Activated CD4-positive, alpha-beta memory T cell treated with anti-CD3 and anti-CD28 coated beads, Interleukin-2, amount 10 ng/mL, durations not matched to agents 7 days and 5 days (primary cell): ENCODE measurements at places on chromosomes 5 and 9. TPM values are rescaled to one million over a fixed set of nuclear protein-coding genes. Genes with fewer than 3 reads are reported as not detected.

Gene FRMPD1
- not detected for total RNA-seq

Gene SLC31A2
- 3.6 TPM for total RNA-seq

Gene PKD2L2
- total RNA-seq = not detected

GRCh38 chr5:52898961-52899680, 90.0 kb upstream of the ITGA2 start:
- H3K27ac ChIP-seq = no peak overlapping the region
- no peak overlapping the region for H3K4me3 ChIP-seq
- no peaks in the 10 kb centered on the region for H3K4me1 ChIP-seq
- DNase-seq = no peak
- H3K36me3 ChIP-seq = peaks cover 2% of the 10 kb centered on the region
- H3K27me3 ChIP-seq = peaks cover 8% of the 10 kb centered on the region

Gene SOX30
- total RNA-seq = 0.18 TPM

Gene DND1
- 2.2 TPM for total RNA-seq

Gene SPATA31E1
- total RNA-seq = not detected

Gene STPG3
- not detected for total RNA-seq

GRCh38 chr9:92947268-92948037, at the start of gene FGD3:
Gene FGD3 (plus strand): TSS chr9:92947523. CDS start chr9:92976257, 28,734 bp downstream.
- peak; percentile 42 for DNase-seq
- peaks cover 4% of the 10 kb centered on the region for H3K36me3 ChIP-seq

DNA sequence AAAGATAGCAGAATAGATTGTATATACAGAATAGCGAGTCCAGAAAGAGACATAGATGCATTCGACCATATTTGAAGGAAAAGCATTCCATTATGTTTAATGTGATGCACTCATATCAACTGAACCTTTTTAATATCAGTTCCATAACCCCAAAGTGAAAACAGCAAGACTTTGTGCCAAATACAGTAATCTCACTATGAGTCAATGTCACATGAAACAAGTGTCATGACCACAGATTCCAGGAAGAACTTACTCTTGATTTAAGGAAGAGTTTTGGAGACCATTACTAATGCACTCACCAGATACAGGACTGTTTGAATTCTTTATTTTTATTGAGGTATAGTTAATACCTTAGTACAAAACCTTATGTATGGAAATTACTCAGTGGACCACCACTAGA, 220.5 kb downstream of the SH3GL2 start:
- no peaks in the 10 kb centered on the region for H3K4me1 ChIP-seq
- no peak overlapping the region for H3K27ac ChIP-seq
- no peak overlapping the region for H3K4me3 ChIP-seq
- H3K27me3 ChIP-seq = no peaks in the 10 kb centered on the region
- no peaks in the 10 kb centered on the region for H3K36me3 ChIP-seq

DNA sequence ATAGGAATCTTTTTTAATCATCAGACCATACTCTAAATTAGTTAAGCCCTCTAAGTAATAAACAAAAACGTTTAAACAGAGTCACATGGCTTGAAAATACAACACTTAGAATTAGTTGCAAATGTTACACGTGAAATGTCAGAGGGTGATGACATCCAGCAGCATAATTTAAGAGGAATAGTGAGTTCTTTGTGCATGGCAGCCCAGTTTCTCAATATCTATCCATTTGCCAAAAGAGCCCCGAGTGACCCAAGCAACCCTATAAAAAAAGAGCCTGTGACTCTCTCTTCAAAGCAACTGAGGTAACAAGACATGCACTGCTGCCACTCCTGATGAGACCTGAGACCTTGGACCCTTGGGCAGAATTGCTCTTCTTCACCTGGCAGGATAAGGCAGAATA, 96.9 kb upstream of the RASA1 start:
- no peaks in the 10 kb centered on the region for H3K4me1 ChIP-seq
- H3K27me3 ChIP-seq = no peaks in the 10 kb centered on the region
- DNase-seq = no peak
- H3K27ac ChIP-seq = no peak overlapping the region

Gene C5orf58
- not detected for total RNA-seq

- H3K27ac ChIP-seq = no peak overlapping the region
- no peaks in the 10 kb centered on the region for H3K36me3 ChIP-seq
- DNase-seq = no peak
- H3K4me1 ChIP-seq = no peaks in the 10 kb centered on the region
Measured at GRCh38 chr5:1202026-1202797, 817 bp downstream of the SLC6A19 start.

DNA sequence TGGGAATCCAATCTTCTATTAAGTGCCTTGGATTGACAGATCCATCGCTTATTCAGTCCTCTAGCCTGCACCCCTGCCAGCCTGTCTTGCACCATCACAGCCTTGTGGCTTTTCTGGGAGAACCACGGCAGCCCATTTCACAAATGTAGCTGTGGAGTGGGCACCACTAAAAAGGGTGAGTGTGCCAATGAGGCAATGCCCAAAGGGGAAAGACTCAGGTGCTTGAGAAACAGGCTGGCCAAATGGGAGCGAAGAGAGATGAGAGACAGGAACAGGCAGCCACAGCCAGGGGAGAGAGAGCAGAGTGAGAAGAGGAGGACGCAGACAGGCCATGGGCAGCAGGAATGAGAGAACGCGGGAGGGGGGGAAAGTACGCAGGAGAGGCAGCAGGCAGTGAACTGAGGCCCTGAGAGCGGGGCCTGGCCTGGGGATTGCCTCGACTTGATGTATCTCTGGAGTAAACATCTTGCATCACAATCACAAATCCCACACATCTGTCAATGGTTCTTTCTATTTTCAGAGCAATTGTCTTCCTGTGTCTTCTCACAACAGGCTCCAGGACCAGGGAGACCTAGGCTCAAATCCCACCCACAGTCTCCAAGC, 173.1 kb downstream of the SYK start:
- H3K4me1 ChIP-seq = peaks cover 6% of the 10 kb centered on the region
- DNase-seq = no peak
- H3K4me3 ChIP-seq = no peak overlapping the region
- H3K27me3 ChIP-seq = peaks cover 12% of the 10 kb centered on the region

- H3K36me3 ChIP-seq = no peaks in the 10 kb centered on the region
- peaks cover 2% of the 10 kb centered on the region for H3K27me3 ChIP-seq
- no peak for DNase-seq
- no peaks in the 10 kb centered on the region for H3K4me1 ChIP-seq
- no peak overlapping the region for H3K27ac ChIP-seq
- no peak overlapping the region for H3K4me3 ChIP-seq
Measured at GRCh38 chr9:36721846-36722588, 149.3 kb downstream of the MELK start.

Gene SPAAR
- not detected for total RNA-seq

DNA sequence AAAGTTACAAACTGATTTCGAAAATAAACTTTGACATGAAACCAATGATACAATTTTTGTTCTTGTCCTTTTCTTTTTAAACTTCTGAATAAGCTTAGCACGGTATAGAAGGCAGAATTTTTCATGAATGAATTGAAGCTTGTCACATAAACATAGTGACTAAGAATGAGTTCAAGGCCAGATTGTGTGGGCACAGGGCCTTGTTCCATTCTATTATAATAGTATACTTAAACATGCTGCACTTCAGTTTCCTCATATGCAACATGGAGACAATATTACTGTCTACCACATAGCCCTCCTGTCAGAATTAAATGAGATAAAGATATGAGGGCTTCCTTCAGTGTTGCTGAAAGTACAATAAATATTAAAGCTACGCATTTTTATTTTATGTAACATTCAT, 204.2 kb upstream of the HAPLN1 start:
- H3K36me3 ChIP-seq = no peaks in the 10 kb centered on the region
- no peak for DNase-seq

Gene NMUR2
- not detected for total RNA-seq

- H3K36me3 ChIP-seq = no peaks in the 10 kb centered on the region
- H3K4me1 ChIP-seq = no peaks in the 10 kb centered on the region
Measured at GRCh38 chr5:15566789-15567188, 66.8 kb downstream of the FBXL7 start.
